ENCODE measurements at places on chromosomes 7 and 10.

- H3K27me3 ChIP-seq: no peaks in the 10 kb centered on the region
- peaks cover 8% of the 10 kb centered on the region for H3K4me1 ChIP-seq
- no peak overlapping the region for H3K27ac ChIP-seq
- no peak overlapping the region for H3K4me3 ChIP-seq
- peak; percentile 44 for DNase-seq
These were observed 45.7 kb downstream of the PAPSS2 start for GRCh38 chr10:87705339-87705738.

DNA sequence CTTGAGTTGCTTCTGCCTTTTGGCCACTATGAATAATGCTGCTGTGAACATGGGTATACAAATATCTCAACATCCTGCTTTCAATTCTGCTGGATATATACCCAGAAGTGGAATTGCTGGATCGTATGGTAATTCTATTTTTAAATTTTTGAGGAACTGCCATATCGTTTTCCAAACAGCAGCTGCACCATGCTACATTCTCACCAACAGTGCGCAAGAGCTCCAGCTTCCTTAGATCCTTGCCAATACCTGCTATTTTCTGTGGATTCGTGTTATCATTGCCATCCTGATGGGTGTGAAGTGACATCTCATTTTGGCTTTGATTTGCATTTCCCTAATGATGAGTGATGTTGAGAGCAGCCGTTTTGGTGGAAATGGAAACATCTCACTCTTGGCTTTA lies 26.7 kb downstream of the FRMD4A start:
- no peak overlapping the region for H3K4me3 ChIP-seq
- no peaks in the 10 kb centered on the region for H3K4me1 ChIP-seq
- DNase-seq: no peak
- H3K27ac ChIP-seq: no peak overlapping the region

- peak overlapping the region; percentile 76 for H3K27ac ChIP-seq
- no peaks in the 10 kb centered on the region for H3K4me1 ChIP-seq
- H3K36me3 ChIP-seq: no peaks in the 10 kb centered on the region
- H3K4me3 ChIP-seq: peak overlapping the region; percentile 85
These were observed 978 bp downstream of the OGDH start for GRCh38 chr7:44607141-44608068.

GRCh38 chr7:122827763-122828162 lies 58.5 kb downstream of the CADPS2 start:
- DNase-seq: no peak
- H3K4me3 ChIP-seq: no peak overlapping the region
- H3K27me3 ChIP-seq: no peaks in the 10 kb centered on the region
- no peak overlapping the region for H3K27ac ChIP-seq
- no peaks in the 10 kb centered on the region for H3K36me3 ChIP-seq

- peaks cover 18% of the 10 kb centered on the region for H3K36me3 ChIP-seq
- H3K4me1 ChIP-seq: no peaks in the 10 kb centered on the region
- no peaks in the 10 kb centered on the region for H3K27me3 ChIP-seq
- DNase-seq: no peak
- no peak overlapping the region for H3K4me3 ChIP-seq
These were observed 30.6 kb downstream of the CYP2W1 start for GRCh38 chr7:1013581-1013980.

GRCh38 chr7:156017431-156017830 lies 205.2 kb upstream of the SHH start:
- H3K4me3 ChIP-seq: no peak overlapping the region
- H3K36me3 ChIP-seq: no peaks in the 10 kb centered on the region
- no peaks in the 10 kb centered on the region for H3K4me1 ChIP-seq

GRCh38 chr7:2154121-2154520 lies 78.6 kb downstream of the MAD1L1 start:
- H3K4me1 ChIP-seq: peaks cover 13% of the 10 kb centered on the region
- no peak overlapping the region for H3K4me3 ChIP-seq
- peaks cover 4% of the 10 kb centered on the region for H3K36me3 ChIP-seq
- DNase-seq: no peak
- no peak overlapping the region for H3K27ac ChIP-seq
- no peaks in the 10 kb centered on the region for H3K27me3 ChIP-seq

GRCh38 chr7:148021507-148022045 lies 569.0 kb upstream of the C7orf33 start:
- no peak overlapping the region for H3K4me3 ChIP-seq
- no peak for DNase-seq
- no peaks in the 10 kb centered on the region for H3K4me1 ChIP-seq
- no peak overlapping the region for H3K27ac ChIP-seq
- H3K36me3 ChIP-seq: no peaks in the 10 kb centered on the region

- peaks cover 10% of the 10 kb centered on the region for H3K4me1 ChIP-seq
- H3K27me3 ChIP-seq: no peaks in the 10 kb centered on the region
- H3K27ac ChIP-seq: peak overlapping the region; percentile 95
- H3K4me3 ChIP-seq: peak overlapping the region; percentile 63
- peak; percentile 48 for DNase-seq
These were observed 167.1 kb downstream of the NEURL1 start for GRCh38 chr10:103660364-103661197.

GRCh38 chr7:74289018-74289658 lies at the start of gene CLIP2:
CLIP2 (plus strand) TSS chr7:74289407; CDS start chr7:74317547, 28,140 bp downstream.
- H3K36me3 ChIP-seq: no peaks in the 10 kb centered on the region
- DNase-seq: peak; percentile 77
- H3K4me3 ChIP-seq: peak within 1 kb of the TSS; percentile 96
- peak within 1 kb of the TSS; percentile 97 for H3K27ac ChIP-seq

DNA sequence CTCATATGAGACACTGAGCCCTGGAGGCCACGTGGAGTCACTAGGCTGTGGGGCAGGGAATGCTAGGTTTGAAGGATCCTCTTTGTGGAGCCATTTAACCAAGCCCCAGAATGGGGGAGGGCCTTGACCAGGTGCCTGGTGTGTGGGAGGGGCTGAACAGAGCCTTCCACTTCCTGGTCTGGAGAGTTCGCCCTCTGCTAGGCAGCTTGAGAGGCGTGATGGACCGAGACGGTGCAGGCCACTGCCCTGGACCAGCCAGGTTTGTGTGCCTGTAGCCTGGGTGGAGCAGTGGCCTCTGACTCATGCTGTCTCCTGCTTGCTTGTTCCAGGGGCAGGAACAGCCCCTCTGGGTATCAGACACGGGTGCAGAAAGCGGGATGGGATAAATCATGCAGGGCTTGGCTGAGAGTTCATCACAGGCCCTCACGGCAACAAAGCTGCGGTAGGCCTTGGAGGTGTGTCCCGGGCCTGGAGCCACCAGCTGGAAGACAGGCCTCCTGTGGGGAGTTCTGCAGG lies 27.4 kb downstream of the ADAMTS14 start:
- no peaks in the 10 kb centered on the region for H3K36me3 ChIP-seq
- no peak overlapping the region for H3K27ac ChIP-seq
- peaks cover 17% of the 10 kb centered on the region for H3K27me3 ChIP-seq
- H3K4me3 ChIP-seq: no peak overlapping the region

DNA sequence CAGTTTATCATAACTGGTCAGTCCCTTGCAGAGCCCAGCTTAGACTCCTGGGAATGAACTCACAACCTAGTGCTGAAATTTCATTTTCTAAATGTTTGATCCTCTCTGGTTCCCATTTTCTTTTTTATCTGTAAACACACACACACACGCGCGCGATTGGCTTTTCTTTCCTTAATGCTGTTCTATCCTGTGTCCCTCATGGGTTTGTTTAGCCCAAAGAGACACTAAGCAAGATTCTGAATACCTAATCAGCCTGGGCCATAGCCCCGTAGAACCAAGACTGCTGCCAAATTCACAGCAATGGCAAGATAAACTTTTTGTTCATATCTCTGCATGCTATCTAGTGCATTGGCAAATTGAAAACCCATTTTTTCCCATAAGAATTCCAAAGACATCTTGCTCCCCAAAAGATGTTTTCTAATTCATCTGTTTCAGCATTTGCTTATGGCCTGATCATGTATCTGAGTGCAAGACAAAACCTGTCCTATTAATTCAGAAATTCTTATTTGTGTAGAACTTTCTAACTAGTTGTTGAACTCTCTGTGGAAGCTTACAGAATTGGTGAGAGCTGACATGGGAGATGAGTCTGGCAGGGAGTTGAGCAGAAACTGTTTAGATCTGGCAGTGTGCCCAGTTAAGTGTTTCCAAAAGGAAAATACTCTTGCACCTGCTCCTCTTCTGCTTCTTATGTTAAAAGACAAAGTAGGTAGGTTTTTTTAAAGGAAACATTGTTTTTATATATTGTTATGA lies 1.8 kb upstream of the IFIT1 start:
- H3K4me1 ChIP-seq: no peaks in the 10 kb centered on the region
- H3K27ac ChIP-seq: no peak overlapping the region
- DNase-seq: peak; percentile 36
- no peaks in the 10 kb centered on the region for H3K36me3 ChIP-seq
- H3K27me3 ChIP-seq: no peaks in the 10 kb centered on the region

DNA sequence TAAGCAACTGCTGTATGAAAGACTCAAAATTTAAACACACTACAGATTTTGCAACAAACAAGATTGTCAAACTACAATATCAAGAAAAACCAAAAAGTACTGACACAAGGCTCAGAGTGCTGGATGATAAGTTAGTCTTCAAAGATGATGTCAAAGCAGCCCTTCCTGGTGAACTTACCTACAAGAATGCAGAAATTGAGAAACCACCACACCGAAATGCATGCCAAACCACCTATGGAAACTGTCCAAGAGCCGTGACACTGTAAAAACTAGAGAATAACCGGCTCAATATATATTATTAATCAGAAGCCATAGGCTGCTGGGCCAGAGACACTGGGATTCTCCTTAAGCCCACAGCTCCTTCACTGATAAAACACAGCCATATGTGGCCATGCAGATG lies 25.3 kb downstream of the DENND11 start:
- H3K27ac ChIP-seq: no peak overlapping the region
- H3K27me3 ChIP-seq: no peaks in the 10 kb centered on the region
- H3K36me3 ChIP-seq: peaks cover 3% of the 10 kb centered on the region
- H3K4me1 ChIP-seq: no peaks in the 10 kb centered on the region

DNA sequence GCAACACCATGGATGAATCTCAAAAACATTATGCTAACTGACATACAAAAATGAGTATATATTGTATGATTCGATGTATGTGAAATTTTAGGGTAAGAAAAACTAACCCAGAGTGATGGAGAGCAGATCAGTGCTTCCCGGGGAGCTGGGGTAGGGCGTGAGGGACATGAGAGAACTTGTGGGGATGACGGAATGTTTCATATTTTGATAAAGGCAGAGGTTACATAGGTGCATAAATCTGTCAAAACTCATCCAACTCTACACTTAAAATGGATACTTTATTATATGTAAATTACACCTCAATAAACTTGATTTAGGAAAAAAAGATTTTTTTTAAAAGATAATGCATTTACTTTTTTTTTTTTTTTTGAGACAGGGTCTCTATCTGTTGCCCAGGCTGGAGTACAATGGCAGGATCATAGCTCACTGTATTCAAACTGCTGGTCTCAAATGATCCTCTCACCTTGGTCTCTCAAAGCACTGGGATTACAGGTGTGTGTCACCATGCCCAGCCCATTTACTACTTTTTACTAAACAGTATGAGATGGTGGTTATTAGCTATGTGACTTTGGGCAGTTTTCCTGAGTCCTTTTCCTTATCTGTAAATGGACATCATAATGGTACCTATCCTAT lies 13.7 kb downstream of the RHEB start:
- H3K36me3 ChIP-seq: no peaks in the 10 kb centered on the region
- H3K4me1 ChIP-seq: peaks cover 26% of the 10 kb centered on the region
- no peak for DNase-seq
- no peak overlapping the region for H3K27ac ChIP-seq

DNA sequence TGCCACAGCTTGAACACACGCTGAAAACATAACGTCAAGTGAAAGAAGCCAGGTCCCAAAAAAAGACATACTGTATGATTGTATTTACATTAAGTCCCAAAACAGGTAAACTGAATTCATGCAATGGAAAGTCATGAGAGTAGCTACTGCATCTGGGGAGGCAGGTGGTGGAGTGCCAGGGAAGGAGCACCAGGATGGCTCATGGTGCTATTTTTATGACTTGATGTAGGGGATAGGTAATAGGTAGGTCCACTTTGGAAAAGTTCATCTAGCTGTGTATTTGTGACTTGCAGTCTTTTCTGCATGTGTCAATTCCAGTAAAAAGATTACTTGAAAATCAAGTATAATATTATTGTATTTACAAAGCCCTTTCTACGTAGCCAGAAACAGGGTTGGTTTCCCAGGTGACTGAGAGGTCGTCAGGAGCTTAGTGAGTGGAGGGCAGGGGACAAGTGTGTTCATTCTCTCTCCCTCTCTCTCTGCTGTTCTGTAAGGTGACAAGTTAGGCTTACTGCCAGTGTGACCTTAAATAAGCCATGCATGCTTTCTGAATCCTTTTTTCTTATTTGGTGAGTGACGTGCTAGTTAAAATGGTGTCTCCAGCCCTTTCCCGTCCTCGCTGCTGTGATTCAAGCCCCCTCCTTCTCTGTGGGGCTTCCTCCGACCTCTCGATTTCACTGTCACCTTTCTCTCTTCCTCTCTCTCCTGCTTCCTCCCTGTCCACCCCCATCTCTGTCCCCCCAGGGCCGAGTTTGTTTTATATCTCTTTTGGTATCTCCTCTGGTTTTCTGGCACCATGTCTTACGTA lies 9.4 kb upstream of the PRKCQ start:
- no peaks in the 10 kb centered on the region for H3K36me3 ChIP-seq
- no peak for DNase-seq
- H3K27me3 ChIP-seq: no peaks in the 10 kb centered on the region
- H3K27ac ChIP-seq: no peak overlapping the region

DNA sequence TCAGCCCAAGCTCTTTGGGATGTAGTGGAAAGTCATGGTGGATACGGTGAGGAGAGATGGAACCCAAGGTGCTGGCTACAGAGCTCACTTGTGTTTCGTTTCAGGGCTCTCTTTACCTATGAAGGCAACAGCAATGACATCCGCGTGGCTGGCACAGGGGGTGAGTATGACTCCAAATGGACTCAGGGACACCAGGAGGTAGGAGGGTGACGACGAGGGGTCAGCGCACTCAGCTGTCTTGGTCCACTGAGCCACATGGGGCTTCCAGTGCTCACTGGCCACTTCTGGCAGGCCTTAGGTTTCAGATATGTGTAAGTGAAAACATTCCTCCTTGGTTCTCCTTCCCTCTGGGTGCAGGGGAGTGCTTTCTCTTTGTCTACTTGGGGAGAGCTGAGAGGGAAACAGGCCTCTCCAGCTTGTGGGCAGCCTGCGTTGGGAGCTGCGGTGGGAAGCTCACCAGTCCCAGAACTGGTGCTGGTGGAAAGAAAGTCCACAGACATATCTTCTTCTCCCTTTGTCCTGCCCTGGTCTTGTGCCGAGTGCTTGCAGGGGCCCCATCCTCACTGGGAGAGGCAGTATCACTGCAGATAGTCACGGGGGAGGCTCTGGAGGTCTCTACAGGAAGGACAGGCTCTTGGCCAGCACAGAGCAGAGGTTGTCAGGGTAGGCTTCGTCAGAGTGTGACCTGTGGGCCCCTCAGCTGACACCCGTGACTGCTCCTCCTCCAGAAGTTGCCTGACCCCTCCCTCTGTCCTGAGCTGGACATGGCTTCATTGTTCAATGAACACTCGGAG lies 5.8 kb downstream of the DBNL start:
- no peak overlapping the region for H3K4me3 ChIP-seq
- H3K4me1 ChIP-seq: peaks cover 5% of the 10 kb centered on the region
